Fibroblast of pulmonary artery (primary cell): ENCODE measurements at places on chromosomes 2 and 18.
A peak's percentile ranks its signal among the peaks of the same experiment; 100 is the strongest.

- DNase-seq = no peak
These were observed 775 bp downstream of the SNED1 start for GRCh38 chr2:240998995-240999791.

DNA sequence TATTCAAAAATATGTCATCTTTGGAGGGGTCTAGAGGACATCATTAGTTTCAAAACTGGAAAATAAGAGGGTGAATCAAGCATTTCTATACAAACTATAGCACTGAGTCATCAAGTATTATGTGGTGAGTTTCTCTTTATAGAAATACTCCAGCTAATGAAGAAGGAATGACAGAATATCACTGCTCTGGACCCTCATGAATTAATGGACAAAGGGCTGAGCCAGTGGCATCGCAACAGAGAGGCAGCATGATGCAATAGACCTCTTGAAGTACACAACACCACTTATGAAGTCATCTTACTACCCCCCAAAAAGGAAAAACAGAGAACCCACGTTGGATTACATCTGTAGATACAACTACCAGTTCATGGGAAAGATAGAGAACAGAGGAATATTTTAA is 27.4 kb upstream of the EIF2AK3 start:
- peak; percentile 43 for DNase-seq

- peak; percentile 29 for DNase-seq
These were observed 13.3 kb downstream of the SERTAD2 start for GRCh38 chr2:64640153-64641044.

DNA sequence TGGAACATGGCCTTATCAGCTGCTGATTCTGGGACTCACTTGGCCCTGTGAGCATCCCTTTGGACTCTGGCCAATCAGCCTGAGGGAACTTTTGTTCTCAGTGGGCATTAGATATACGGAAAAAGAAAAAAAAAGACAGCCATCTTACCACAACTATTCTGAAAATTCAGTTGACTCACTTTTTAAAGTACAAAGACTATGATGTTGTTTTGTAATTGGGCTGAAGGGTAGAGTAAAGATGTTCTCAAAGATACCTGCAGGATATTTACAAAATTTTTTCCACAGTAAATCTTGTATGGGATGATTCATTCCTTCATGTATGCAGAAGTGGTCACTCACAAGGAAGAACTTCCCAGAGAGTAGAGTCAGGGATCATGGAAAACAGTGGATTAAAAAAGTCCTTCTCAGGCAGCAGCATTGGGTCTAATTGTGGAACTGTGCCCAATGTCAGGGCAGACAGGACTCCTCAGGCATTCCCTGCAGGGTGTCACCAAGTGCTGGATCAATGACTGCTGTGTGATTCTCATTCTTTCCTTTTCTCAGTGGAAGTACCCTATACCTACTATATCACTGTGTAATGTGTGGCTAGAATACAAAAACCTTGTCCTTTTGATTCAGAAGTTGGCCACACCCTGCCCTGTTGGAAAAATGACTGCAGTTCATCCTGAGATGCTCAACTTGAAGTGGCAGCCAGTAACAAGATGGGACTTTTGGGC is 35.4 kb downstream of the SULT1C4 start:
- DNase-seq = peak; percentile 85

DNA sequence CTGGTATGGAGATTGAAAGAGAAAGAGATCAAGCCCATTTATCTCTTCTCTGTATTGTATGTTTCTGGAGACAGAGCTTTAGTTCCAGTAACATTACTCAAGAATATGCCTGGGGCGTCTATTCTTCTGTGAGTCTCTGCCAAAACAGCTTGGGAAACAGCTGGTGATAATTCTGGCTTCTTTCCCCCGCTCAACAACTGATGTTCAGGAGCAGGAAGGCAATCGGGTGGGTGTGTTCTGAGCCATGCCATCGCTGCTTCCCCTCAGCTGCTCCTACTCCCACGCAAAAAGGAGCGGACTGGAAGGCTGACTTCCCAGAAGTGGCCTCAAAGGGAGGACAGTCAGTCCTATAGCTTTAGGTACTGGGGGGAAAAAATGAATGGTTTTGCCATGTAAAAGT is 695.1 kb downstream of the PLCL1 start:
- peak; percentile 59 for DNase-seq

DNA sequence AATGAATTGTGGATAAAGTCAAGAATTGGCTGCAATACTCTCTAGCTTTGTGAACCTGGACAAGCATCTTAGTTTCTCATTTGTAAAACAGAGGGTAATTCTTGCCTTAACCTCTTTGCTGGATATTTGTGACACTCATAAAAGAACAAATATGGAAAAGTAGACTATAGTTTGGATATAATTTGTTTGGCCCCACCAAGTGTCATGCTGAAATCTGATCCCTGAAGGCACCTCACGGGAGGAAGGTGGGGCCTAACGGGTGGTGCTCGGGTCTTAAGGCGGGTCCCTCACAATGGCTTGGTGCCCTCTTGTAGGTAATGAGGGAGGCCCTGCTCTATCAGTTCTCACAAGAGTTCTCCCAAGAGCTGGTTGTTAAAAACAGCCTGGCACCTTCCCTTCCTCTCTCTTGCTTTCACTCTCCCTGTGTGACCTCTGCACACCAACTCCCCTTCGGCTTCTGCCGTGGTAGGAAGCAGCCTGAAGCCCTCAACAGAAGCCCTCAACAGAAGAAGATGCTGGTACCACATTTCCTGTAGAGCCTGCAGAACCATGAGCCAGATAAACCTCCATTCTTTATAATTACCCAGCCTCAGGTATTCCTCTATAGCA is 37.4 kb downstream of the ARL4C start:
- no peak for DNase-seq

DNA sequence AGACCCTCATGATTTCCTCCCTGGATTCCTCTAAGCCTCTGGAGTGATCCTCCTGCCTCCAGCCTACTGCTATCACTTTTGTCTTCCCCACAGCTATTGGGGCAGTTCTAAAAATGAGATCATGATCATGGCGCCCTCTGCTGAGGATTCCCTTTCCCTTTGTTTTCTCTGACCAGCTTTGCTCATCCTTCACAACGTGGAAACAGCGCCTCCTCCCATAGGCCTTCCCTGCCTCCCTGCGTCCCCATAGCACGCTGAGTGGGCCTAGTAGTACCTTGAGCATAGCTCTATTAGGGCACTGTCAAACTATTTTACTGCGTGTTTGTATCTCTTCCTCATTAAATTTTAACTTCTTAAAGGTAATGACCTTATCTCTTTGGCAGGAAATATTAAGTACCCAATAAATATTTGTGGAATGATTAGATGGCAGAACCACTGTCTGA is 207.0 kb upstream of the FANCL start:
- peak; percentile 80 for DNase-seq

GRCh38 chr2:134539981-134540380 is 178.8 kb downstream of the TMEM163 start:
- no peak for DNase-seq

DNA sequence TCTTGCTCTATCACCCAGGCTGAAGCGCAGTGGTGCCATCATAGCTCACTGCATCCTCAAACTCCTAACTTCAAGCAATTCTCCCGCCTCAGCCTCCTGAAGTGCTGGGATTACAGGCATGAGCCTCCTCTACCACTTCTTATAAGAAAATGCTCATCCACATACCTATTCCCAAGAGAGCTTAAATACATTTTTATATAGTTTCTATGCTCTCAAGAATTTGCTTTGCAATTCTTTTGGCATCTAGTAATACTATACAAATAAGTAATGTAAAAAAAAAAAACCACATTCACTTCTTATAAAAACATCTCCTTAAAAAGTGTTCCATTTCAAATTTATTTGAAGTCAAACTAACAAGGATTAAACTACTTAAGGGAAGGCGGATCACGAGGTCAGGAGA is 197.3 kb downstream of the DNAH7 start:
- DNase-seq = no peak

GRCh38 chr2:135742325-135742757 is 686 bp downstream of the UBXN4 start:
- peak; percentile 60 for DNase-seq

DNA sequence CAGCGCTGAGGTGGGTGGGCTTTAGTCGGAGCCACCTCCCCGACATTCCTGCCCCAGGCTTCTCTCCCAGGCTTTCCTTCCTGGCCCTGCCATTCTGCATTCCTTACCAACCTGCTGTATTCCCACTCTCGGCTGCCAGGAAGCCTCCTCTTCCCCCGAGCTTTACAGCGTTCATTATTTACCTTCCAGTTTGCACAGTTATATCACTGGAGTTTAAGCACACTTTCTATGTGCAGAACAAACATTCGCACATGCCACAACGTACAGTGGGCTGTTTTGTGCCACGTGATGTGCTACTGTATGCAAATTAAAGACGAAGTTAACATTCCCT is 246.3 kb downstream of the SOX11 start:
- no peak for DNase-seq

GRCh38 chr18:61797696-61798590 is 94.9 kb downstream of the RNF152 start:
- no peak for DNase-seq

DNA sequence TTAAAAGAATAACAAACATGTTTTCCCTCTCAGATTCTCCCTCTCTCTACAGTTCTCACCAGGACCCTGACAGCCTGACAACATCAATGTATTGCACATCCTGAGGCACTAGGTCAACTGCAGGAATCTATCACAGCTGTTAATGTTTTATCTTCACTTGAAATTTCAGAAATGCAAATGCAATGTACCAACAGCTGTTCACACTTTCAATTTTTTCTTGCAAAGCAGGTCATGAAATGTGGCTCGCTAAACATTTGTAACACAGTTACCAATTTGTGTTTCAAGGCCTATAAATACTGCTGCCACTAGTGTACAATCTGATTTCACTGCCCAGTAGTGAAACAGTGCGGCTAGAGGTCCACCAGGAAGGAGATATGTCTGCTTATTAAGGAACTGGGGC is 147.8 kb downstream of the EXOC6B start:
- DNase-seq = no peak

DNA sequence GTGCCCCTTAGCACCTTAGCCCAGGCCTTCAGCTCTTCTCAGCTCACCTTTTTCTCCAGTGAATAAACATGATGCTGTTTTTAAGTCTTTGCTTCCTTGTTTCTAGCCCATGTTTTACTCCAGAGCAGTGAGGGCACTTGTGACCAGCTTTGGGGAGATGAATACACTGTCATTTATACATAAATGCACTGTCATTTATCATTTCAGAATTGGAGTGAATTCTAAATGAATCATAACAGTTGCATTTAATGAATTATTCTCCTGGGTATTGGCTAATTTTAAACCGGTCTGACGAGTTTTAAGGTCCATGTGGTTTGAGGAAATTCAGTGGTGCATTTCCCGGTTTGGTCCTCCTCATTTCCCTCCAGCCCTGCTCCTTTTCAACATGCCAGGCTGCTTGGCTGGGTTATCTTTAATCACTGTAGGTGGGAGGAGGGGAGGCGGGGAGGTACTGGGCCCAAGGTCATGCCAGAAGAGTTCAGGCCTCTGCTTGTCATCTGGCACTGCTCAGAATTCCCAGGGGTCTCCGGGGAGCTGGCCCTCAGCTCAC is 23.9 kb downstream of the PRKCE start:
- DNase-seq = peak; percentile 30

GRCh38 chr18:48781163-48781987 is 169.4 kb downstream of the SMAD7 start:
- DNase-seq = peak; percentile 95

DNA sequence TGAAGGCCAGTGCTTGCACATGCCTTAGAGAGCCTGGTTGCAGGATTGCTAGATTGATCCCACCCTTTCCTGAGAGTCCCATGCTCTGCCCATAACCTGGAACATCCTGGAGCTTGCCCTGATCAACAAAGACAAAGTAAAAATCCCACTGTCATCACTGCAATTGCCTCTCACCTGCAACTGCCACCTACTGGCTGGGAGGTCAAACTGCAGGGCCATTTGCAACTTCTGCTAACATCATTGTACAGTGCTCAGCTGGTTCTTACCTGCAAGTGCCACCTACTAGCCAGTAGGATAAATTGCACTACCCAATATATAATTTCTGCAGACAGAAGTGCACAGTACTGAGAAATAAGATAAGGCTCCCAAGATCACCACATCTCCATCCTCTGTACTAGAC is 947.5 kb downstream of the CPS1 start:
- no peak for DNase-seq

DNA sequence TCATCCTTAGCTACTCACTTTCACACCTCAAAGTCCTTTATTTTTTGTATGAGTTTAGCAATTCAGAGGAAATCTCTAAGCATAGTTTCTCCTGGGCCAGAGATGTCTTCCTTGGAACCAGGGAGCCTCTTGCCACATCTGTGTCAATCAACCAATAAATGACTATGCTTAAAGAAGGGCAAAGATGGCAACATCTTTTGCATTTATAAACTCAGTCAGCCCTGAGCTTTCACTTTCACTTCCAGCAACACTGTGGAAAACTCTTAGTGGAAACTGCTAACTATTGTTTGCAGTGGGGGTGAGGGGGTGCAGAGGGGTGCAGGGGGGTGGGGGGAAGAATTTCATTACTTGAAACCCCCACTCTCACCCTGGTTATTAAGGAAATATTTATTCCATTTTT is 3.4 kb downstream of the ACVR1C start:
- DNase-seq = no peak
